ENCODE measurements at places on chromosomes 7 and 10.

DNA sequence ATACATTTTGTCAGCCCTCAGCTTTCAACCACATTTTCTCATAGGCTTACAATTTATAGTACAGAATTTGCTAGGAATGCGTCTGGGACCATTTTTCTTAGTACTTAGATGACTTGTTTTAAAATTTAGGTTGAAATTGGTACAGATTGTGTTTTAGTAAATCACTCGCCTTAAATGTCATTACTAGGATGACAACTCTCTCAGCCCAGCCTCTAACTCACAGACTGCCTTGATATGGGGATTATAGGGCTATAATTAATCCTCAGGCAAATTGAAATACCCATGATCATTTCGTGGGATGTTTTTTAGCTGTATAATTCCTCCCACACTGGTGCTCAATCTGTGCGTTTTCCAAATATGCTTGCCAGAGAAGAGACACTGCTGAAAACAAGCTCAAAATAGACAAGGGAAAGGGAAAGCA lies 299.7 kb upstream of the AKR1E2 start:
- no peak for DNase-seq

DNA sequence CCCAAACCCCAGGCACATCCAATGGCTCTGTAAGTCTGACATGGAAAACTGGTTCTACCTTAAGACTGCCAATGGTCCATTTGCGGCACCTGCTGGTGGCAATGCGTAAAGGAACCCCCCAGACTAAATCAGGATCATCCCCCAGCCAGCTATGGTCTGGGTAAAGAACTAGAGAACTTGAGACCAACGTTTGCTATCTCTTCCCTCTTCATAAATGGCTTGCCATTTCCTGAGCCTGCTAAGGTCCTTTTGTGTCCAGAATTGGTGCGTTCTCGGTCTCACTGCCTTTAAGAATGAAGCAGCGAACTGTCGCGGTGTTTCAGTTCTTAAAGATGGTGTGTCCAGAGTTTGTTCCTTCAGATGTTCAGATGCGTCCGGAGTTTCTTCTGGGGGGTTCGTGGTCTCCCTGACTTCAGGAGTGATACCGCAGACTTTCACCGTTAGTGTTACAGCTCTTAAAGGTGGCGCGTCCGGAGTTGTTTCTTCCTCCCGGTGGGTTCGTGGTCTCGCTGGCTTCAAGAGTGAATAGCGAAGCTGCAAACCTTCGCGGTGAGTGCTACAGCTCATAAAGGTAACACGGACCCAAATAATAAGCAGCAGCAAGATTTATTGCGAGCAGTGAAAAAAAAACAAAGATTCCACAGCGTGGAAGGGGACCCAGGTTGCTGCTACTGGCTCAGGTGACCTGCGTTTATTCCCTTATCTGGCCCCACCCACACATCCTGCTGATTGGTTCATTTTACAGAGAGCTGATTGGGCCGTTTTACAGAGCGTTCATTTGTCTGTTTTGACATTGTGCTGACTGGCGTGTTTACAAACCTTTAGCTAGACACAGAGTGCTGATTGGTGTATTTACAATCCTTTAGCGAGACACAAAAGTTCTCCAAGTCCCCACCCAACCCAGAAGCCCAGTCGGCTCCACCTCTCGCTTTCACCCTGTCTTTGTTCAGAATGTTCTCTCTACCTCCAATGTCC lies 95.4 kb downstream of the ELMO1 start:
- DNase-seq: no peak

GRCh38 chr7:26567266-26567665 lies 275.6 kb downstream of the SNX10 start:
- DNase-seq: no peak

- DNase-seq: no peak
These were observed 662 bp downstream of the NRCAM start for GRCh38 chr7:108455551-108455997.

DNA sequence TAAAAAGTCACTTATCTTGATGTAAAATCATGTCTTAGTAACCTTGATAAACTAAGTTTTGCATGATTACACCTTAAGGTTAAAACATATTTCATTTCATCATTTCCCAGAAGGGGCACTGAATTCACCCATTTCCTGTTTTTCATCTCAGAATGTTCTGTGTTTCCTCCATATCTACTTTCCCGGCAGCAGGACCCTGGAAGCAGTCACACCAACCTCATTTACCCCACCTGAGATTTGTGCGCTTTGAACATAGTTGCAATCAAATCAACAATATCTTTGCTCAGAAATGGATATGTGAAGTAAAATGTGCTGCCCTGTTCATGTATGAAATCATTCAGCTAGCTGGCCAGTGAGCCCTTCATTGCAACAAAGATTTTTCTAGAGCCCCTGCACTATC lies 46.8 kb downstream of the IKZF1 start:
- no peak for DNase-seq
